ENCODE measurements at places on chromosomes 7 and 10.

DNA sequence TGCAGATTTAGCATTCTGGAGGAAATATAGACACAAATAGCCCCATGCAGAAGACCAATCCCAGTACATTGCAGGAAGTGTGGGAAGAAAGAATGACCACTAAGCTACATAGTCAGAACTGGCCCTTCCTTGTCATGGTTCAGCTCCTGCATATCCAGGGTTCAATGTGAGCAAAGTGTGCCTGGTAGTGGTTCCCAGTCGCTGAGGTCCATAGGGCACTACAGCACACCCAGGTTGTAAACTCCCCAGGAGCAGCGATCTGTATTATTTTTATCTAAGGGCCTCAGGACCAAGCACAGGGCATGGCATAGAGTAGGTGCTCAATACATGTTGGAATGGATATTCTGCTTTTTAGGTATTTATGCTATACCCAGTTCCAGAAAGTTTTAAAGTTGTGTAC lies 114.4 kb downstream of the RTKN2 start:
- no peak for DNase-seq

GRCh38 chr10:3235996-3236510 lies 63.5 kb upstream of the PITRM1 start:
- DNase-seq = no peak

- no peak for DNase-seq
Observed at GRCh38 chr7:68978710-68979109, 619.6 kb upstream of the AUTS2 start.

- DNase-seq = no peak
Observed at GRCh38 chr10:5040781-5041470, 37.3 kb upstream of the AKR1C2 start.

DNA sequence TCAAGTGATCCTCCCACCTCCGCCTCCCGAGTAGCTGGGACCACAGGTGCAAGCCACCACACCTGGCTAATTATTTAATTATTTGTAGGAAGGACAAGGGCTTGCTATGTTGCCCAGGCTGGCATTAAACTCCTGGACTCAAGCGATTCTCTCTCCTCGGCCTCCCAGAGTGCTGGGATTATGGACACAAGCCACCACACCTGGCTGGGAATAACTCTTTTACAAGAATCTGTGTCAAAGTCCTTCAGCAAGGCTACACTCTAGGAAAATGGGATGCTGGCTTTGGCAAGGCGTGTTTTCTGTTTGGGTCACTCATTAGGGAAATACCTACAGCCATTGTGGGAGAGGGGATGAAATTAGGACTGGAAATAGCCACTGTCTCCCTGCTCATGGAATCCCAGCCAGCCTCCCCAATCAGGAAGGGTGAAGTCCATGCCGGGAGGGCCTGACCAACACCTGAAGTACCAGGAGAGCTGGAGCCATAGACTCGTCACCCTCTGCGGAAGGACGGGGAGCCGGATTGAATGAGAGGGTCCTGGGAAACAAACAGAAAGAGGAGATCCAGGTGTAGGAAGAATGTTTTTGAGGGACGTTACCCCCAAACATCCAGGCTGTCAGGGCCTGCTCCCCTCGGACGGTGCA lies 72.2 kb upstream of the MYL10 start:
- DNase-seq = no peak
